ENCODE measurements at places on chromosomes 16 and 17.

- no peak for DNase-seq
These were observed 7.7 kb downstream of the KNOP1 start for GRCh38 chr16:19710191-19710908.

DNA sequence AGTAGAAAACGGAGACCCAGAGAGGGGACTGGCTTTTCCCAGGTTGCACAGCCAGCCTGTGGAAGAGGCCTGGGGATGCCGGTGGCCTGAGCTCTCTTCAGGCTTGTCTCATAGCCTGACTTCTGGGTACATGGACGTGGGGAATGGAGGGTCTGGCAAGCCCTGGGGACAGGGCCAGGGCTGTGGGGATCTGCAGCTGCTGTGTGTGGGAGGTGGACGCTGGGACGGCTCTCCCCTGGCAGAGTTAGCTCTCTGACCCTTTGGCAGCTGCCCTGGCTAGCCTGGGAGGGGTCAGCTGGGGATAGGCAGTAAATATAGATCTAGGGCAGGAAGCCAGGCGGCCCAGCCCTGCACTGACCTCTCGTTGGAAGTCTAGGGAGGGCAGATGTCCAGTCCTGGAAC lies 20.5 kb downstream of the SLC4A1 start:
- DNase-seq, result no peak

GRCh38 chr17:7380321-7380720 lies 568 bp upstream of the TNK1 start:
- no peak for DNase-seq

- DNase-seq, result no peak
These were observed 22.8 kb upstream of the DLX4 start for GRCh38 chr17:49946208-49946607.

GRCh38 chr17:2044263-2044894 lies 2.6 kb downstream of the OVCA2 start:
- DNase-seq, result no peak

Measured in stimulated activated CD8-positive, alpha-beta memory T cell treated with anti-CD3 and anti-CD28 coated beads, Interleukin-7, amount 100 ng/mL, for 1 hour (primary cell).